Hematopoietic multipotent progenitor cell treated with erythropoietin and hydrocortisone succinate and interleukin-3 and kit ligand, for 15 days (in vitro differentiated cells): ENCODE measurements at places on chromosomes 2 and 18.

DNA sequence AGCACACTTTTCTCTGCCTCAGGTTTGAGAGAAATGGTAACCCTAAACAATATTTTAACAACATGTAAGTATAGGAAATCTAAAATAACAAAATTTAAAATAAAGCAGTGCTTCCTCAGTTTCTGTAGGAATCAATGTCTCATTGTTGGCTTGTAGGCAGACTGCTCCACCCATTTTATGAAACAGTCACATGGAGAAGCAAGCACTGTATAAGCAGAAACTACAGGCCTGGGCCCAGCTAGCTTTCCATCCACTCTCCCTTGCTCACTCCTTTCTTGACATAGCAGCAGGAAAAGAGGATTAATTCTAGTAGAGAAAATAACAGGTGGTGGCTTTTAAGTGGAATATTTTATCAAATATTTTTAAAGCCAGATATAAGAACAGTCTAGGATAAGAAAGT lies 97.2 kb downstream of the PLEKHM3 start:
- DNase-seq: no peak

DNA sequence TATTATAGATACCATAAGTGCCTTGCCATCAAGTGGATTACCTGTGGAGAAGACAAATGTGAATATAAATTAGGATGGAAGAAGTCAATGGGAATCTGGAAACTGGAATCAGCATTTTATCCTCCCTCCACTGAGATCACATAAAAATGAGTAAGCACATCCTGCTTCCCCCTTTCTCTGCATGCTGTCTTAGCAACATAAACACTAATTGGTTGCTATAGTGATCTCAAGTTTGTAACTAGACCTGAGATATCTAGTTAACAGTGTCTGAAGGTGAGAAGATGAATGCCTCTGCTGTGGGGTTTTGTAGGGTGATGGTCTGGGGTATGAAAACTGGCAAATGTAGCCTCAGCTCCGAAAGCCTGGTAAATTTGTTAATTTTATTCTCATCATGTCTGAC lies 1357.5 kb upstream of the CELF4 start:
- DNase-seq: no peak

- DNase-seq: no peak
Observed at GRCh38 chr18:7059276-7059675, 58.3 kb downstream of the LAMA1 start.

DNA sequence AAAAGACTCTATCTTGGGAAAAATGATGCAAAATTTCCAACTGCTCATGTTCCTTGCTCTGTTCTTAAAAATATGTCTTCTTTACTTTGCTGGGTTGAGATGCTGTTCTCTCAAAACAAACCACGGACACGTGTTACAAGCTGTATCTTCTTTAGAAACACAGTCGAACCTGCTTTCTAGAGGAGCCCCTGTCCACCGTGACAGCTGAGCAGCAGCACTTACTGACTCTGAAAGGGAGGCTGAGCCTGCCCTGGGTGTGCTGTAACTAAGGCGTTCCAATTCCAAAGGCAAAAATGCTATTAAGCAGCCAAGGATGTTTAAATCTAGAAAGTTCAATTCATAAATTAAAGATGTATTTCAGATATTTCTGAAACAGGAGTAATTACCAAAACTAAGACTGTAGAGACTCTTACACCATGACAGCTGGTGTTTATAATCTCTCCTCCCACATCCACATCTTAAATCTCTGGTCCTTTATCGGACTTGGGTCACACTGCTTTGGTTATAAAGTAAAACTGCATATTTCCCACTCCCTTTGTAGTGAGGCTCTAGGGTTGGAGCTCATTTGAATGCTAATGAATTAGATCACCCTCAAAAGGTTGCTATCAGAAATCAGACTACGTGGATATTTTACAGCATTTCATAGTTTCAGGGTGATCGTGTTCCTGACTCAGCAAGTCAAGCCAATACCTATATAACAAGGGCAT lies 281.2 kb upstream of the LYPD1 start:
- no peak for DNase-seq

DNA sequence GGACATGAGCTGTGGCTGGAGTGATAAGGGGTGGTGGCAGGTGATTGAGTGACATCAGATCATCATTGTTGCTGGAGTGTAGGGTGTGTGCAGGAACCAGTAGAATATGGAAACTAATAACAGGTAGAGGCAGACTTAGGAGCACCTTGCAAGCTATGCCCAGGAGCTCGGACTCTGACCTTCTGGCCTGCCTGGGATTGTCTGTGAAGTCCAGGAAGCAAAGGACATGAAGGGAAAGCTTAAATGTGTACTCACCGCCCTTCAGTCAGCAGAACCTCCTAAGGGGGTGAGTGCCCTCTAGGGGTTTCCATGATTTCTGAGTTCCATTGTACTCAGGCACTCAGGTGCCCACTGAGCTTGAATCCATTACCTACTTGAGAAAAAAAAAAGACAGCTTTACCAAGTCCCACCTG lies 104.2 kb downstream of the CRIM1 start:
- no peak for DNase-seq

GRCh38 chr2:86414996-86415395 lies 26.2 kb upstream of the KDM3A start:
- no peak for DNase-seq
